Fibroblast of skin of scalp (primary cell): ENCODE measurements at places on chromosomes 12 and 14.

- no peak for DNase-seq
These were observed 11.9 kb upstream of the TCL1A start for GRCh38 chr14:95725685-95726336.

- DNase-seq: no peak
These were observed 134.2 kb downstream of the KCNK10 start for GRCh38 chr14:88188745-88189416.

GRCh38 chr14:89720076-89720687, 234.3 kb downstream of the EFCAB11 start:
- no peak for DNase-seq

DNA sequence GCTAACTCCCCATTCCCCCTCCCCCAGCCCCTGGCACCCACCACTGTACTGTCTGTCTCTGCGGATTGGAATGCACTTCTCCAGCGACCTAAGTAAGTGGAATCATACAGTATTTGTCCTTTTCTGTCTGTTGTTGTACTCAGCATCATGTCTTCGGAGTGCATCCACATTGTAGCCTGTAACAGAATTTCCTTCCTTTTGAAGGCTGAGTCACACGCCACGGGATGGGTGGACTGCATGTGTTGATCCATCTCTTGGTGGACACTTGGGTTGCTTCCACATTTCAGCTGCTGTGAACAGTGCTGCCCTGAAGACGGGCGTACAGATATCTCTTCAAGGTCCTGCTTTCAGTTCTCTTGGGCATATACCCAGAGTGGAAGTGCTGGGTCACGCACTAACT, 34.4 kb downstream of the DDX51 start:
- DNase-seq: no peak

GRCh38 chr12:11509326-11509725, 114.0 kb upstream of the PRB2 start:
- DNase-seq: no peak

- DNase-seq: no peak
These were observed 1.1 kb downstream of the CCDC184 start for GRCh38 chr12:48184549-48184922.

DNA sequence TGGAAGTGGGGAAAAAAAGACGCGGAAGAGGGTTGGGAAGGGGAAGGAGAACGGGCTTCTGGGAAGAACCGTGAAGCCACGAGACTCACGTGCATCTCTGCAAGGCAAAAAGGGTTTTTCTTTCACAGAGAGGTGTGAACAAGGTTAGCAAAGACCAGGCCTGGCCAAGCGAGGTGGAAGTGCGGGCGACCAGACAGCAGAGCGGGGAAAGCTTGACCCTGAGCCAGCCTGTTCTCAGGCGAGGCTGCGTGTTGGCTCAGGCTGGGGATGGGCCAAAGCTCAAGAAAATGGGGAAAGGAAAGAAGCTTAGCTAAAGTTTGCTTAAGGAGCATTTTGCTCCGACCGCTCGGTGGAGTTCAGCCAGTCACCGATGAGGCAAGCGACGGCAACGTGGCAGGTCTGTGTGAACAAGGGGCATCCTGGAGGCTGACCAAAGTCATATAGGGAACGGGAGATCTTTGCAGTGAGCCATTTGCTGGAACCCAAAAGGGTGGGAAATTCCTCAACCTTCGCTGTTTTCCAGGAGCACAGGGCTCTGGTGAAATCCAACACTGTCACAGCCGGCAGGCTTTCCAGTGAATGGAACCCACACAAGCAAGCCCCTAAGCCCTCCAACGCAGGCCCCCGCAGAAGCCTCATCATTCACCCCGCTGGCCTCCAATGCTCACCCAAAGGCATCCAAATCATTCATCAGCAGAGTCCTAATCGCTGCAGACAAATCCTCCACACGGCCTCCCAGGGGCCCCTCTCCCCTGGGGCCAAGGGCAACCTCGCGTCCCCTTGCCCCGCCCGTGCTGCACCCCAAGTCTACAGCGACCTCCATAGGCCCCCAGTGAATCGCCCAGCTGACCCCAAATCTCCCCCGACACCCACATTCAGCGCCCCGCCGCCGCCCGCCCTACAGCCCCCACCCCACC, 754 bp downstream of the ZNF605 start:
- DNase-seq: peak; percentile 74

GRCh38 chr12:108302403-108303311, 36.5 kb downstream of the CMKLR1 start:
- DNase-seq: peak; percentile 58

GRCh38 chr12:121124402-121125109, 8.1 kb upstream of the P2RX7 start:
- DNase-seq: peak; percentile 74

GRCh38 chr14:96197969-96198368, 6.7 kb upstream of the BDKRB2 start:
- no peak for DNase-seq

DNA sequence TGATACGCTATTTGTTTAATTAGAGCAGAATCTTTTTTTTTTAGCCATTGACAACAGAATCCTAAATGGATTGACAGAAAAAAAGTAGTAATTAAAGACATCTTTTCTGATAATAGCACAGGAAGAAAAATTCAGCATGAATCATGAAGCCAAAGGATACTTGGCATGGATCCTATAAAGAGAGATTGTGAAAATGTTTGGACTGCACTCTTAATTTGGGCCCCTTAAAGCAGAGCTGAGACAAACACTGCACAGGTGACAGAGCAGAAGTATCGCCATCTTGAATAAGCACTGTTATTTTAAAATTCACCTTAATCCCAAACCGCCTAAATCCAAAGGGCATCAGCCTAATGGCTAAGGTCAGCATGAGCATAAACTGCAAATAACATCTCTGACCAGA, 48.8 kb upstream of the SEL1L start:
- no peak for DNase-seq
